NCI-H146 (cell line): ENCODE measurements at places on chromosomes 1 and 21.

GRCh38 chr1:46529031-46529630 is 22.3 kb downstream of the KNCN start:
- no peak for DNase-seq

DNA sequence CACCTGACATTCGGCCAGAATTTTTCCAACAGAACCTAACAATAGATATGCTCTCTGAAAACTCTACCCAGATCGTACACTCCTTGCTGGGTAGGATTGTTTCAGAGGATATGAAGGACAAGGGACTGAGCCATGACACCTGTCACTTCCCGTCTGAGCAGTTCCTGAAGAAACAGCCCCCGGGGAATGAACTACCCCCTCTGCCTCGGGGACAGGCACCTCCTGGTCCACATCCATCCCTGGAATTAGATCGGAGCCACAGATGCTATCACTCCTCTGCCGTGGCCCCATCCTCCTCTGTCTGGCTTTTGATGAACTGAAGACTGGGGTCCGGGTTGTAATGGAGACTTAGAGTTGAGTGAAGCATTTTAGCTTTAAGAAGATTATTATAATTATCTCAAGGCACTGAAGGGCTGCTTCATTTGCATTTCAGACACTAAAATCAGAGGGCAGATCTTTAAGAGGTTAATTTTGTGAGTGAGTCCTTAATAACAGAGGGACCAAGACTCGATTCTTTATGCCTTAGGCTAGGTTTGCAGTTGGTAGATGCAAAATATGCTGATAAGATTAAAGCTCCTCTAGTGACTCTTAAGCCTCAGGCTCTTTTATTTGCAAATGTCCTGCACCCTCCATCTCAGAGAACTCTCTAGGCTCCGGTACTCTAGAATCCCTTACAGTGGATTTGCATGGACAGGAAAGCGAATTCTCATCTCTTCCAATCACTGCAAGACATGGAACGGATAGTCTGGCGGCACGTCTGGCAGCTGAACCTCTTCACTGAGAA is 333.8 kb downstream of the KIF26B start:
- DNase-seq = no peak

GRCh38 chr21:32772281-32773047 is 909 bp upstream of the PAXBP1 start:
- DNase-seq = peak; percentile 25

- DNase-seq = no peak
Observed at GRCh38 chr1:171279234-171279633, 30.9 kb downstream of the FMO1 start.

DNA sequence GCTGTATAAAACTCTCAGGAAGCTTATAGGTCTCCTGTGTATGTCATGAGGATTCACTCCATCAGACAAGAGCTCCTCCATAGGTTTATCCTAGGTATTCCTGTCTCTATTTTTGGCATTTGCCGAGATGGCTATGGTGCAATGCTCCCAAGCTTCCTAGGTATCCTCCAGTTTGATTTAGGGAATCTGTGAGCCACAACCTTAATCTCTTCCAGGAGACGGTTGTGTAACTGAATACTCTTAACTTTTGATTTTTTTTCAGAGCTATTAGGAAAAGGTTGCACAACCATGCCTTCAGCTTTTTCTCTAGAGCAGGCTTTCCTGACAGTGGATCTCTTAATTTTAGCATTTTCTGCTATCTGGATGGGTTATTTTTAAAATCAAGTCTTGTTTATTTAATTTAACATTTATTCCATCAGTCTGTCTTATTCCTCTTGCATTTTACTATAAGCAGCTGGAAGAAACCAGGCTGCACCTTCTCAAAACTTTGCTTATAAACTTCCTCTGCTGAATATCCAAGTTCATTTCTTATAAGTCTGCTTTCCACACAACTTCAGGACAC is 69.4 kb upstream of the BACE2 start:
- no peak for DNase-seq

DNA sequence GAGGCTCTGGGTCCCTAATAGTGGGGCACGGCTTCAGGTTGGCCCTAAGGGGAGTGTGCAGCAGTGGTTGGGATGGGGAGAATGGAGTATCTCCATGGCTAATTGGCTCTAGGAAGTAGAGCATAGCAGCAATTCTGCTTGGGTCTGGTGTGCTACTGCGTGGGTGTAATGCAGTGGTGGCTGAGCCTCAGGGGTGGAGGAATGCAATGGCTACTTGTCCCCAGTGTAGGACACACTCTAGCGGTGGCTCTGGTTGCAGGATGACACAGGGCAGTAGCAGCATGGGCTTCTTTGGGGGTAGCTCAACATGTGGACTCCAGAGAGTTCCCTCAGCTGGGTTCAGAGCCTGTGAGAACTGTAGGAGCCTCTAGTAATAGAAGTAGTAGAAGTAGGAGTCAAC is 91.2 kb upstream of the FAM78B start:
- no peak for DNase-seq

DNA sequence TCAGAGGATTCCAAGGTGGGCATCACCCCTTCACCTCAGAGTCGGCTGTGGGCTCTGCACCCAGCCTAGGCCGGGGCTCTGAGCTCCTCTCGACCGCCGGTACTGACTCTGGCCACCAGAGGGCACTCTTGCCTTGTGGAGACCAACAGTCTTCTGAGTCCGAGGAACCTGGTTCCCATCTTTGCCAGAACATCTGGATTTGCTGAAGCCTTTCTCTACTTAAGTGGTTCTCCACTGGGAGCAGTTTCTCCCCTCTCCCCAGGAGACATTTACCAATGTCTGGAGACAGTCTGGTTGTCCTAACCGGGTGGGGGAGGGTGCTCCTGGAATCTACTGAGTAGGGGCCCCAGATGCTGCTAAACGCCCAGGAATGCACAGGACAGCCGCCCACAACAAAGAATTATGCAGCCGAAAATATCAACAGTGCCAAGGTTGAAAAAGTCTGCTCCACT is 9.4 kb downstream of the ETV3L start:
- peak; percentile 59 for DNase-seq

DNA sequence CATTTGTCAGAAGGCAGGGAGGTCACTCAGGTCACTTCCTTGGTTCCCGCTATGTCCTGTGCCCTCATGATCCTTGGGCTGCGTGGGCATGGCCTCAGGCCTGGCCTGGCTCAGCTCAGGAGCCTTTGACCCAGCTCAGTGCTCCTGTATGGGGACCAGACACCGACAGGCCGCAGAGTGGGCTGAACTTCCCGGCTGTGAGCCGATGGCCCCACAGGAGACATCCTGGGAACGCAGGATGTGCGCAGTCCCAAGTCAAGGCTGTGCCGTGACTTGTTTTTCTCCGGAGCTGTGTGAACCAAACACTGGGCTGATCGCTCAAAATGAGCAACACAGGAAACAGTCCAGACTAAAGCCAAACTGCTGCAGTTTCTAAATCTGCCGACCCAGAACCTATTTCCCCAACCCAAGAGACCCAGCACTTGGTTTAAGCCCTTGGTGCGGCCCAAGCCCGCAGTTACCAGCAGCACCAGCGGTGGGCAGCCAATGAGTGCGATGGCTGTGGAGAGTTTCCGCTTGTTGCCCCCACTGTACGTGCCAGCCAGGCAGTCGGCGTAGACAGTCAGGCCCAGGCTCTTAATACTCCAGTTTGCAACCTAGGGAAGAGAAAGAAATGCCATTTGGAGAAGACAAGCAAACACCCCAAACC is 92.3 kb upstream of the GCLM start:
- no peak for DNase-seq

DNA sequence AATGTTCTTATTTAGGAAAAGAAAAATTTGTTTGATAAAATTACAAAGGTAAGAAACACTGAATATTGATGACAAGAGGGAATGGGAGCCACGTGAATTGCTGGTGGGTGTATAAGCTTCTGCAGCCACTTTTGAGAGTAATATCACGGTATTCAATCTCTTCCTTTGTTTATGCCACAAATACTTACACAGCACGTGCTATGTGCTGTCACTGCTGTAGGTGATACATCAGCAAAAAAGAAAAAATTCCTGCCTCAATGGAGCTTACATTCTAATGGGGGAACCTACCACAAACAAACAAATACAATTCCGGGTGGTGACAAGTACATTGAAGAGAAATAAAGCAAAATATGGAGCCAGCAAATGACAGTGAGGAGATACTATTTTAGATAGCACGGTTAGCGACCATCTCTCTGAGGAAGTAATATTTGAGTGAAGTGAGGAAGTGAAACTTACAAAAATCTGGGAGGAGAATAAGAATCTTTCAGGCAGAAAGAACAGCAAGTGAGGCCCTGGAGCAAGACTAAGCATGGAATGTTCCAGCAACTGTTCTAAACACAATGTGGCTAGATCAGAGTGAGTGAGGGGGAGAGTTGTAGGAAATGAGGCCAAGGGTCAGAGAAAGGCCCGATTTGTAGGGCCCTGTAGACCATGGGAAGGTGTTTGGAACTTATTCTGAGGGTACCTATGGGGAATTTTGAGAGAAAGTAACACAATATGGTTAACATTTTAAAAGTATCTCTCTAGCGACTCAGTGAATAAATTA is 2.6 kb upstream of the FCRLB start:
- DNase-seq = no peak

GRCh38 chr1:191615101-191615821 is 543.0 kb upstream of the RGS18 start:
- no peak for DNase-seq

- DNase-seq = peak; percentile 71
Observed at GRCh38 chr1:234737967-234738314, 128.0 kb upstream of the IRF2BP2 start.

GRCh38 chr1:64535938-64536835 is 66.3 kb downstream of the CACHD1 start:
- peak; percentile 61 for DNase-seq

- no peak for DNase-seq
Observed at GRCh38 chr1:23215751-23216449, 1.4 kb downstream of the HTR1D start.

DNA sequence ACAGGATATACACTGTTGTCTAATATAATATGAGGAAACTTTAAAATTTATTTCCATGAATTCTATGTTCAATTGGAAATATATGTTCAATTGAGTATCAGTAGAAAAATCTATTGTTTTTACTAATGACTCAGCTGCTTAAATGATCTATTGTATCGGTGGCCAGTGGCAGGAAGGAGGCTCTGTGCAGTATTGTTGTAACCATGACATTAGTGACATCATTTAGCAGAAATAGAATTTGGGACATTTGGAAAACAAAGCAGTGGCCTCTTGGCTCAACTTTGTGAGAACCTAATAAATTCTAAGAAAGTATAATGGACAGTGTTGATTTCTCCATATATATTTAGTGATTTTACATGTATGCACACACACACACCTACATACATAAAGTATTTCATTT is 257.4 kb downstream of the PDE4B start:
- DNase-seq = no peak

GRCh38 chr1:39995973-39996393 is 41.0 kb downstream of the MFSD2A start:
- DNase-seq = no peak

GRCh38 chr1:196393742-196394141 is 214.5 kb downstream of the KCNT2 start:
- DNase-seq = no peak

DNA sequence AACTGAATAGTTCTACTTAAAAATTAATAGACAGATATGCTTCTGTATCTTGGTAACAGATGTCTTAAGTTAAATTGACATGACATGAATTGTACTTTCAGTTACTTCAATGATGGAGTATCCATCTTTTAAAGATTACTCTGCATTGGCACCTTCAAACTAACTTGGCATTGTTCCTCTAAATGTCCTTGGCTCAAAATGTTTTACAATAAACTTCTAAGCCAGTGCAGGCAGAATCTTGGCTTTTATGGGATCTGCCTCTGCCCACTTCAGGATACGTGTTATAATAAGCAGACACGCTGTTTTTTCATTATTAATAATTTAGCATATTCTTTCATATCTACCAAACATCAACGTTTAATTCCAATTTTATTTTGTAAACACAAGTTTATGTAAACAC is 873.4 kb upstream of the ADAMTS5 start:
- no peak for DNase-seq

DNA sequence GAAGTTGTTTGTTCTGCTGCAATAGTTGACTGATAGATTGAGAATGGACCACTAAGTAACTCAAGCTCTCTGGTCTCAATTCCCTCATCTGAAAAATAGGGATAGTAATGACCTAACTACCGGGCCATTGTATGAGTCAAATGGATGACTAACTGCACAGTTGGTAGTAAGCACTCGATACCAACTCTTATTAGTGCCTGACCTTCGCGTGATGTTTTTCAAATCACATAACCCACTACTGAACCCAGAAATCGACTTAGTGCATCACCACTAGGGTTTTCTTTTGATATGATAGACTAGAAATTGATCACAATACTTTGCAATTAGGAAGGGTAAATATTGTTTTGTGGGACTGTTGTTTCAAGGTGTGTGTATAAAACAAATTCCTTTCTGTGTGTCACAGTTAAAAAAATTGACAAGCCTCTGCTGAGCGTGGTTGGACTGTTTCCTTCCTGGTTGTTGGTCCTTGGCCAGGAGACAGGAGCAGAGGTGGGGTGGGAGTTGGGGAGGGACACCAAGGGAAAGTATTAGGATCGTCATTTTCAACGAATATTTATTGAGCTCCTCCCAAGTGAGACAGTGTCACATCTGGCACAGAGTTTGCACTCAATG is 54.0 kb upstream of the LRP8 start:
- no peak for DNase-seq

DNA sequence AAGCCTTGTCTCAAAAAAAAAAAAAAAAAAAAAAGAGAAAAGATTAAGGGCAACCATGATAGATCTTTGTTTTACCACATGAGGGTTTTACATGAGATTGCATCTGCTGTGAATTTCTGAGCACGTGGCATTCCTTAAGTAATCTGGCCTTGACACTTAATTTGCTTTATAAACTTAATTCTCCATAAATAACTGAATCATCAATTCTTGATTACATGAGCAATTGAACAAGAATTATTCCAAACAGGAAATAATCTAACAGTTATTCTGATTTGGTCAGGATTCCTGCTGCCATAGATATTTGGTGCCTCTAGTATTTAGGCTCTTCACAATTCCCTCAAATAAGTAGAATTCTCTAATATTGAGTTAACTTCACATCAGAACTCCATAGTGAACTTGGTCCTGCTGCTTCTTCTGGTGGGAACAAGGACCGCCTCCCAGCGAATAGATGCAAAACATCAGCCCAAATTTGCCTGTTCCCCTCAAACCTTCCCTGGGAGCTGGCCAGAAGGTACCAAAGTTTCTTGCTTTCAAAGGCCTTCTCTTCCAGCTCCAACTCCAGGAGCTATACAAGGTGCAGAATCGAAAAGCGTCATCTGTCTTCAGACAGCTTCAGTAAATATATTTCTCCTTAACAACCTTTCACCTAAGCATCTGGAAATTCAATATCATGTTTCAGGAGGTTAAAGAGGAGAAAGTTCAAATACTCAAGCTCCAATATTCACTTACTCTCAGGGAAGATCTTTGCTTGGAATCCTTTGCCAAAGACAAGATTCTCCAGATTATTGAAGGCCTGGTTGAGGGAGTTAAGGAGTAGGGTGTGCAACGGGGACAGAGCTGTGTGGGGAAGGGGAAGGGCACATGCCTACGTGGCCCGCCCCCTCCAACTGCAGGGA is 1.0 kb downstream of the KRTCAP2 start:
- no peak for DNase-seq

DNA sequence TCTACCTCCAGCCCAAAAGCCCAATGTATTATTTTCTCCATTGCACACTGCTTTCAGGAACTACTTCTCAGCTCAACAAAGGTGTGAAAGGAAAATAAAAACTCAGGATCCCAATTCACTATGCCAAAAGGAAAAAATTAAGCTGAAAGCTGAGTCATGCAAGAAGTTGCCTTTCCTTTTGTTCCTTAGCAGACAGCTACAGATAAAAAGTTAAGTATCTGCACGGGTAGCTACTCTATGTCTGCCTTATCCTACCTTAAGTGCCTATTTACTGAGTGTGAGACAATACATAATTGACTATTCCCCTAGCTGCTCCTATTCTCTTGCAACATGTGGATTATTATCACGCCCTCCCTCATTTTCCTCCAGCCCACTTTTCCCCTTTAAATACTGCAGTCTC is 84.1 kb downstream of the ADCY10 start:
- no peak for DNase-seq
